NCI-H1092 (cell line): ENCODE measurements at places on chromosomes 6 and 20.

- DNase-seq: no peak
Measured at GRCh38 chr6:166360243-166361076, 18.1 kb upstream of the SFT2D1 start.

DNA sequence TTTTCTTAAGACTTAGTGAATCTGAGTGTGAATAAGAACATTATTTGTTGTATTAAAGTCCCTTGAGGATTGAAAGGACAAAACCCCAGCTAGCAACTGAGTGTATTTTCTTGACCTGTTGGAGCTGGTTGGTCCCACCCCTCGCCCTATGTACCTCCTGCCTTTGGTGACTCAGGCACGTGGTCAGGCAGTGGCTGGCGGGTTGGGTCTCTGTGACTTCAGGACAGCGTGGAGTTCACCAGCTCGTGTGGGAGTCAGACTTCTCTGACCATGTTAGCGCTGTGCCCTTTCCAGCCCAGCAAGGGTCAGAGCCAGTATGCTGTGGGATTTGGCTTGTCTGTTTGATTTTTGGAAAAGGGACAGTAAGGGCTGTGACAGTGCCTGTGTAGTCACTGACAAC, 93.7 kb downstream of the SSR1 start:
- no peak for DNase-seq

DNA sequence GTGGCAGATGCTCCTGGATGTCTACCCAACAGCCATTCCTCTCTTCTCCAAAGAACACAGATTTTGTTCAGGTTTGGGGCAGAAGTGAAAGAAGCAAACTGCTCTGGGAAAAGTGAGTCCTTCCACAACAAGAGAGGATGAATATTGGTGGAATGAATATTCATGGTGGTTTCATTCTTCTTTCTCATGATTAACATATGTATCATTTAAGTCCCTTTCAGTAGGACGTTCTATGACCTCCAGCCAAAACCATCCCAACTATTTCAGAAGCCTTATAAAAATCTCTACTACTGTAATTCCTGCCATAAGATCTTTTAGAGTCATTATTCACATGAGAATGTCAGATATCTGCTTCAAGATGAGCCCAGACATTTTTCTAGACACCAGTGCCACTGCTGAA, 44.4 kb downstream of the MDN1 start:
- no peak for DNase-seq

- DNase-seq: no peak
Measured at GRCh38 chr6:86448398-86448797, 488.9 kb upstream of the HTR1E start.

GRCh38 chr6:27251112-27251605, 3.7 kb downstream of the PRSS16 start:
- DNase-seq: peak; percentile 24

- DNase-seq: no peak
Measured at GRCh38 chr6:74415056-74415455, 719.1 kb downstream of the CD109 start.

DNA sequence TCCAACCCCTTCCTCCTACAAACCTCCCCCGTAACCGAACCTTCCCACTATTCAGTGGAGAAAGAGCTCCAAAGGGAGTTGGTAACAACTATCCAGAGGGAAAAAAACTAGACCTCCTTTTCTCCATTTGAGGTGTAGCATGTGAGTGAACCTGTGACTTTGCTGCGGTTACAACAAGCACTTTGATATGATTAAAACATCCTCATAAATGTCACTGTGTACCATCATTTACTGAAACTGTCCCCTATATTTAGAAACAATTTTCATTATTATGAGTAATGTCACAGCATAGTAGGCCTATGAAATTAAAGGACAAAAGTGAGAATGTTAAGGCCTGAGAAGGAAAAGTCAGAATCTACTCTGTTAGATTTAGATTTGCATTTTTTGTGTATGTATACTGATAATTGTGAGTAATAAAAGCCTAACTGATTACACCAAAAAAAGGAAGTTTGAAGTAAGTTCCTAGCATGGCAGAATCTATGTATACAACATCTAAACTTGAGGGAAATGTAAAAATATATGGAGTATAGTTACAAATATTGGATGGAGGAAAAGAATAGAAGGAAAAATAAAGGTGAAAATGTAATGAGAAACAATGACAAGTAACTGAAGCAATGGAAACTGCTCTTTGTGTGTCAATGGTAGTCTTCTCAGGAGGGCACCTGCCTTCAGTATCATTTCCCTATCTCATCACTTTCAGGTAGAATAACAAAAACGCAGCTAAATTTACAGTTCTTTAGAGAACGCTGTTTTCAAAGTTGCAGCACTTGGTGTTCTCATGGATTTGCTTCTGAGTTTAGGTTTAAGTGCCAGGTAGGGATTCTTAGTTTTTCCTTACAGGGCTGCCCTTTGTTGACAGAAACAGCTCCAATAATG, 145.9 kb downstream of the IMPG1 start:
- DNase-seq: no peak

DNA sequence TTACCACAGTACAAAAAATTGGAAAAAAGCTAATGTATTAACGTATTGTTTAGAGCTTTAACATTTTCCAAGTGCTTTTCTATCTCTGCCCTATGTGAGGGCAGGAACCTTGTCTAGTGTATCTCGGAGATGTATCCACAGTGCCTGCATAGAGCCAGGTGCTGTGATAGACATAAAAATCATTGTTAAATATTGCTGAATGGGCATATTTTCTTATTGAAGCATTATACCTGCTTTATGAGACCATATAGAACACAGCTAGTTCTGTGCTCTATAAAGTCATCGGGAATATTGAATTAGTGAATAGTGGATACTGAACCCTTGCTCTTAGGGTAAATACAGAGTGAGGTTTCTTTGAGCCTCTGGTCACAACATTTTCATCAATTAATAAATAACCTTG, 163.0 kb downstream of the RNF144B start:
- no peak for DNase-seq

- DNase-seq: no peak
Measured at GRCh38 chr6:83613378-83613777, 95.5 kb downstream of the SNAP91 start.

DNA sequence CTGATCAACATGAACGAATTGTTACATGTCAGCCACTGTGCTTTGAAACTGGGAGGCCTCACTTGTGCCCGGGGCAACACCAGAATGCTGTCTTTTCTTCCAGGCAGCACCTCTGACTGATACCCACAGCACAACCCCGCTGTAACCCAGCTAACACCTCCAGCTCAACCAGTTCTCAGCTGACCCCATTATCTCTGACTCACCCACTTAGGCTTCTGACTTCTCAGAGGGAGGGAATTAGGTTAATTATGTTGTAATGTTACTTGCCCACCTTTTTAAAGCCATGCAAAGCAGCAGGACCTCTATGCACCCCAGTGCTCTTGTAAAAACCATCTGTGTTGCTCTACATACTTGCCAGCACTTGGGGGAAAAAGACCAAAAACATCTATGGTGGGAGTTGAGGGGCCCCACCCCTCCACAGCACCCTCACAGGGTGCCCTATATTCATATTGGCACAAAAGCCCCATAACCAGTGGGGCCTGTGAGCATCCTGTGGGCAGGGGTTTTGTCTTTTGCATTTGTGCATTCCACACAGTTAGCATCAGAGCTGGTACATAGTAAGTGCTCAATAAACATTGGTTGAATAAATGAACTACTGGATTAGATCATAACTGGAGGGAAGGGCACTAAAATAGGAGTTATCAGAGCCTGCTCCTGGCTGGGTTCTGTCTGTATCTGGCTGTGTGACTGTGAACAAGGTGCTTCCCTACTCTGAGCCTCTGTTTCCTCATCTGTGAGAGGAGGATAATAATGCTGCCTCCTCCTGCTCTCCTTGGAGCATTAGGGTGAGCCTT, 22.3 kb downstream of the BNIP5 start:
- no peak for DNase-seq

DNA sequence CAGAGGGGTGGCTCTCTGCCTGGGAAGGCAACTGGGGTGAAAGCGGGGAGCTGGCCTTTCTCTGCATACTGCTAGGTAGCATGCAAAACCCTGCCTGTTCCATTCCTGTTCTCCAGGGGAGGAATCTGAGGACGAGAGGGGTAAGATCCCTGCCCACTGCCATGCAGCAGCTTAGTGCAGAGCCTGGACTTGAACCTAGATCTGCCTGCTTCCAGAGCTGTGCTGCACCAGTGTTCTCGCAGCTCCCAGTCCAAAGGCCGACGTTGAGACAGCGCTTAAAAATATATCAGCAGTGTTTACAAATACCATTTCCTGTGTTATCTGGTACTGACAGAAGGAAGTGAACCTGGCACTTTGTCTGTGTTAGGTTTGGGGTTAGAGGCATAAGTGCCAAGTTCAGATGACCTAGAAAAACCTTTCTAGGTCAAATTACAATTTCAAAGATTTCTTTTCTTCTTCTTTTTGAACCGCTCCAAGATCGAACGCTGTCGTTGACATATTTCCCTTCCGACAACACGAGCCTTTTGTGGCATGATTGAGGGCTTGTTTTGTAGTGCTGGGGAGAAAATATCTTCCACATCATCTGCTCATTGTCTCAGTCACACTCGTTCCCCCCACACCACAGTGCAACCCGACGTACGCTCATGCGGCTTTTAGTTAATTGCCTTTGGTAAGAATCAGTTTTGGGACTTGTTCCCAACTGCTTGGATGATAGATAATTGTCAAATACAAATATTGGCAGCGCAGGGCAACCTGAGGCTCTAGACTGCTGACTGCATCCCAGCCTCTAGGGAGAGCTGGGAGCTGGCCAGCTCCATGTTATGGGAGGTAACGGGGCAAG, 44.6 kb downstream of the TOX2 start:
- peak; percentile 74 for DNase-seq

DNA sequence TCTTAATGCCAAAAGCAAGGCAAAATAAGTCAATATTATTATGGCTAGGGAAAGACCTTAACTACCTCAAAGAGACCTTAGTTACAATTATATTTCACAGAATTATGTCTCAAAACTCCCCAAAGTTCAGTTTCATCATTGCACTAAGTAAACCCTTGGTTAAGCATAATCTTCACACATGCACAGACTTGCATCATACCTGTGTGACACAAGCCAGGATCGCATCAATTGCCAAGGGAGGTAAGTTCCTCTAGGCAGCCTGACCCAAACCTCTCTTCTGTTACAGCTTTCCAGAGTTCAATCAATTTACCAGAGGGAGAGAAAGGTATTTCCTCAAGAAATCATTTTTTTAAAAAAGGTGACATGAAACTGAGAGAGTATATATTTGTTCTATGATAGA, 31.9 kb upstream of the PRSS35 start:
- DNase-seq: no peak

GRCh38 chr20:41261790-41262717, 55.5 kb downstream of the ZHX3 start:
- no peak for DNase-seq

DNA sequence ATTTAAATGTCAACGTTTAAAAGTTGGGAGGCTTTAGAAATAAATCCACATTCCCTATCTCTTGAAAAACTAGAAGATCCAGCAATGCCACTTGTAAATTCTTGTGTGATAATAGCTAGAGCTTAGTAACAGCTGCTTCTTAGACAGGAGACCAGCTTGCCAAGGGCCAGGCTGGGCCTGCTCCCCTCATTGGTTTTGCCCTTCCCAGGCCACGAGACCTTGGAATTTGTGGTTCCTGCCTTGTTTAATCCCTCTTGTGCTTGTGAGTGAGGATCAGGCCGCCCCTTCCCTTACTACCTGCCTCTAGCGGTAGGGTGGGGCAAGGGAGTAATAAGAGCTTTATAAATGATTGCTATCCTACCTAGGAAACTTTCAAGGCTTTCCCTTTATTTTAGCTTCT, 363.5 kb downstream of the SYNE1 start:
- no peak for DNase-seq

GRCh38 chr6:169386411-169387057, 132.9 kb upstream of the THBS2 start:
- DNase-seq: no peak

- DNase-seq: no peak
Measured at GRCh38 chr20:49615401-49616153, 47.6 kb upstream of the PTGIS start.

DNA sequence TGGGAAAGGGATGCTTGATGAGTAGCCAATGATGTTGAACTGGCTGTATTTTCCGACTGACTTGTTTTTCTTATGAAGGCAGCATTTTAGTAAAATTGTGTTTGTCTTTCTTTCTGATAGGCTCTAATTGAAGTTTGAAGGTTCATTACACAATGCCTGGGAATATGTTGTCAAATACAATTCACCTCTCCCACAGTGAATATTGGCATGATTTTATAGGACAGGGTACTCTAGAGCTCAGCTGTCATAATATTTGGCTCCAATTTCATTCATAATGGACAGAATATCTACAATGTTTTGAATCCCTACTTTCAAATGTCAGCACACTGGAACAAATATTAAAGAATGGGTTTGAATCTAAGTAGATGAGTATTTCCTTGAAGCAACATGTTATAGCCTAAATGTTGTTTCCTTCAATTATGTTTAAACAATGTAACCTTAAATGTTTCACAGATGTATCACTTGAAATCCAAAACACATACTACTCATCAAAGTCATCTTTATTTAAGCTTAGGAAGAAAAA, 81.4 kb downstream of the LAMA2 start:
- DNase-seq: no peak

- DNase-seq: no peak
Measured at GRCh38 chr6:33289784-33290315, 449 bp downstream of the PFDN6 start.

GRCh38 chr6:83464381-83465140, 33.7 kb upstream of the ME1 start:
- DNase-seq: no peak

- DNase-seq: no peak
Measured at GRCh38 chr20:41094353-41095055, 42.8 kb upstream of the PLCG1 start.

DNA sequence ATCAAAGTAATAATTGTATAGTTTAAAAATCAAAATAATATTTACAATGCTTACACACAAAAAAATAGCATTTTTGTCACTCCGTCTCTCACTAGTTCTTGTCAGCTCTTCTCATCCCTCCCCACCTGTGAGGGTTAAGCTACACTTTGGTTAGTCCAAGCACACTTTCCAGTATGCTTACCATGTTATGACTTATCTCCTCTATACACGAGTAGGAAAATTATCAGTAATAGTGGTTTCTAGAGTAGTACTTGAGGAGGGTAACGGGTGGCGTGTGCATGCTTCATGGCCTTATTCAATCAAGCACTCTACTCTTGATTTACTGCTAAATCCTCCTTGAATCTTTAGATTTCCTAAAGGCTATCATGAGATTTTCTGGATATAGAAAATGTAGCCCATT, 443.7 kb downstream of the UTRN start:
- no peak for DNase-seq

- DNase-seq: no peak
Measured at GRCh38 chr6:106300944-106301343, 24.6 kb downstream of the ATG5 start.
